ENCODE measurements at places on chromosomes 11 and 22.
A peak's percentile ranks its signal among the peaks of the same experiment; 100 is the strongest.

- DNase-seq: no peak
These were observed 35.9 kb upstream of the TRIM29 start for GRCh38 chr11:120173807-120174206.

GRCh38 chr22:47215851-47216250 lies 453.4 kb downstream of the TBC1D22A start:
- DNase-seq: no peak

DNA sequence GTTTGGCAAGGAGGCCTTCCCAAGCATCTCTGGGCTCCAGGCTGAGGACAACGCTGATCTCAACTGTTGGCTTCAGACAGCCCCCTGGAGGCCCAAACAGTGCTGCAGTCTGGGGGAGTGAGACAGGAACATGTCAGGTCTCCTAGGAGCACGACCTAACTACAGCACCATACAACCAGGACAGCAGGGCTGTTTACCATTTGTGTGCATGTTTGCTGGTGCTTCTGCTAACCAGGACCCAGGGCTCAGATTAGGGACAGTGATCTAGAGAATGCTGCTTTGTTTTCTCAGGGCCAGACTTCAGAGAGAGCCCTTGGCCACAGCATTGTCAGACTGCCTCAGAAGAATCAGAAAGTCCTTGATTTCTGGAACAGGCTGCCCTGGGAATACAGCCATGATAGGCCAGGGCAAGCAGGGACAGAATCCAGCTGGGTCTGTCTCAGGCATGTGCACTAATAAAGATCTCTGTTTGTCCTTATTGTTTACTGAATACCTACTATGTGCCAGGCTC lies 126.5 kb downstream of the VPREB1 start:
- DNase-seq: peak; percentile 2

DNA sequence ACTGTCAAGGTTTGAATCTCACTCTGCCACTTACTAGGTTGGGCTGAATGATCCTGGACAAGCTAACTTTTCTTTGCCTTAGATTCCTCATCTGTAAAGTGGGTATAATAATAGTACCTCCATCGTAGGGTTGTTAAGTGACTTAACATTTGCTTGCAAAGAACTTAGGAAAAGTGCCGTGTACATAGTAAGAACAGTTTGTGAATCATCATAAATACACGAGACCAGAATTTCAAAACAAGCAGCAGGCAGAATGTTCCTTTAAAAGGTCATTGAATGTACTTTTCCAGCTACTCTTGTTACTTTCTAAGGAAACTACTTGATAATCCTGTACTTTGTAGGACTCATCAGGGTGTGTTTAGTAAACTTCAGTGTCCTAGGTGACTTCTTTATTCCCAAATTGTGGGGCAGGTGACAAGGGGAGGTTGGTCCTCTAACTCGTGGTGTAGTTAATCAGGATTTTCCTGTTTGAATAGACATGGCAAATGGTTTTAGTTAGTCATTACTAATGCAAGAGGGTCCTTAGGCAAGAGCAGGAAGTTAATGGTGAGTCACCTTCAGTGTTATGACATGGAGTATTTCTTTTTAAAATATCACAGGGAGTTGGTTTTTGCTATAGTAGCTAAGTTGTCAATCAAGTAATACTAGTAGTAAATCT lies 67.9 kb downstream of the YAP1 start:
- peak; percentile 88 for DNase-seq

DNA sequence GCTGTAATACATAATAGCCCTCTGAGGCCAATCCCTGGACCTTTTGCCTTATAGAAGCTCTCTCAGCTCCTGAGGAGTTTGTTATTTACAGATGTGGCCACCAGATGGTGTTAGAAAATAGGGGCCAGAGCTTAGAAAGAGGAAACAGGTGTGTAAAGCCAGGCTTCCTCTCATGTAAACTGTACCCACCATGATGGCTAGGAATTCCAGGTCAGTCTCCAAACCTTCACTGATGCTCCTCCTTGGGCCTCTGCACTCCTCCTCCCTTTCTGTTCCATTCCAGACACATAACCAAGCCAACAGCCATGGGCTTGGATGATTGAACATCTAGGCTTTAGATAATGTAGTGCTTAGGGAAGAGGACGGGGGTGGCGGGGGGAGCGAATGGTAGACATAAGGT lies 39.7 kb downstream of the USP35 start:
- peak; percentile 45 for DNase-seq

DNA sequence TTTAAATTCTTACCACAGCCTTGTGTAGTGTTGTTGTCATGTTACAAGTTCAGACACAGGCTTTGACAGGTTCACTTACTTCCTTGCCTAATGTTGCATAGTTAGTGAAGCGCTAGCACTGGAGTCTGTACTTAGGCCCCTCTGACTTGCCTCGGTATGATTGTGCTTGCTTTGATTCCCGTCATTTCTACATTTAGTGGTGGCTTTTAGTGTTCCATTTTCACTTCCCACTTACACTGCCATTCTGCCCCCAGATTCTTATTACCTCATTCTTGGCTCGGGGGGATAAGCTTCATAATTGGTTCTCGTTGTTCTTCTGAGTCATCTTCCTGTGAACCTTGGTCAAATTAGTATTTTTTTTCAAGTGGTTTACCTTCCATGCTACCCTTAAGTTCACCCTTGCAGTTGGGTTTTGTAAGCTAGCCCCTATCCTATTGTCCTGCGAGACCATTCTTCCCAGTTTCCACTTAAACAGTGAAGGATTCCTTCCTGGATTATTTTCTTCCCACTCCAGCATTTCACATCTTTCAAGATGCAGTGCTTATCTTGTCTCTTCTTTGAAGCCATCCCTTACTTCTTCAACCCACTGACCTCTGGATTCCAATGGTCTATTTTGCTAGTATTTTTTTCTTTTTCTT lies 68.7 kb downstream of the DDX10 start:
- peak; percentile 37 for DNase-seq

Measured in fibroblast of skin of scalp (primary cell).